Brain pericyte (primary cell): ENCODE measurements at places on chromosomes 11 and 22.

GRCh38 chr11:18633256-18634139, 644 bp downstream of the SPTY2D1 start:
- no peak for DNase-seq

- no peak for DNase-seq
Observed at GRCh38 chr11:110295531-110296225, 736 bp downstream of the RDX start.

- DNase-seq, result no peak
Observed at GRCh38 chr22:30121960-30122359, 41.7 kb downstream of the HORMAD2 start.

DNA sequence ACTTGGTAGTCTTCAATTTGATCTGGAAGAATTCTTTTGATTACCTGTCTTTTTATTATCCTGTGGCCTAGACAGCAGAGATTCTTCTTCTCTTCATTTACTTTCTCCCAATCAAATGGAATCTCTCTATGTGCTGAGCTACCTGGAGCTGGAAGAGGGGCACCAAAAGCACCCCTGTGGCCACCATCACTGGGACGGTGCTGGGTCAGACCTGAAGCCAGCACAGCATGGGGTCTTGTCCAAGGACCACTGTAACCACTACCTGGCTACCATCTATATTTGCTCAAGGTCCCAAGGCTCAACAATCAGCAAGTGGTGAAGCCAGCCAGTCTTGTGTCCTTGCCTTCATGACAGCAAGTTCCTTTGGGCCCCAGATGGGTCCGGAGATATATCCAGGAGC, 186.6 kb downstream of the JRKL start:
- no peak for DNase-seq

DNA sequence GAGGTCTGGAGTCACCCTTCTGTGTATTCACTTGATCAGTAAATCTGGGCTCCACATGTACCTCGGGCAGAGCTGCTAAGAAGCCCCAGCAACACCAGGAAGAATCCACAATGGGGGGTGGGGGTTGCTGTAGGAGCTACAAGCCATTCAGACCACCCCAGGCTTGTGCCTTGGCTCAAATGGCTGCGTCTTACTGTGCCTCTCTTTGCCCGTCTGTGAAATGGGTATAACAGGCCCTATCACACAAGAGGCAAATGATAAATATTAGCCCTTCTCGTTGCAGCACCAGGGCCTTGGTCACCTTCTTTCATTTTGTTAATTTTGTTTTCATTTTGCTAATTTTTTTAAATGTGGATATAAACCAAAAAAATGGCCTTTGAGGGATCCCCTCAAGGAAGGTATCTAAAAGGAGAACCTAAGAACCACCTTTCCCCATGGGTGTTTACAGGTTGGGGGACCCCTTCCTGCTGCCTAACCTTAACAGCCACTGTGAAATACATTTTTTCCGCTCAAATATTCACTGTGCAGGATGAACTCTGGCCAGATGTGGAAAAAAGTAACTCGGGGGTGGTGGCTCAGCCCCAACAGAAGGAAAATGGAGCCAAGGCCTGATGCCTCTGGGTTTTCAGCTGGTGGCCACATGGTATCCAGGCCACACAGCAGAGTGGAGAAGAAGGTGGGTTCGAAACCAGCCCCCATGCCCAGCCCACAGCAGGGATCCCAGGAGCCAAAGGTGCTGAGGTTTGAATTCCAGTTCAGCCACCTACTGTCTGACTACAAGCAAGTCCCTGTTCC, 284.0 kb downstream of the MN1 start:
- no peak for DNase-seq

- DNase-seq, result no peak
Observed at GRCh38 chr11:17150521-17150920, 57.3 kb downstream of the PIK3C2A start.

DNA sequence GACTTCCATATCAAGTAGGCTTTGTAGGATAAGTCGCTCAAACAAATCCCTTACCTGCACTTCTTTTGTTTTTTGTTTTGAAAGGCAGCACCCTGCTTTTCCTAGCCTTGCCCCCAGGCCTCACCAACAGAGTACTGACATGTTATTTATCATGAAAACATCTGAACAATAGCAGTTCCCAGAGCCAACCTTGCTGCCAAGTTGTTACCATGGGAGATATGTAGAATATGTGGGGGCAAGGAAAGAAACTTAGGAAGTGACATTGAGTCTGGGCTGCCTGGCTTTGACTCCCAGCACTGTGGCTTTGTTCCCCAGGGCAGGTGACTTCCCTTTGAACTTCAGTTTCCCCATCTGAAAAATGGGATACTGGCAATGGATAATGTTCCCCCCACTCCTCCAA, 53.4 kb upstream of the CRYBB3 start:
- DNase-seq, result no peak

DNA sequence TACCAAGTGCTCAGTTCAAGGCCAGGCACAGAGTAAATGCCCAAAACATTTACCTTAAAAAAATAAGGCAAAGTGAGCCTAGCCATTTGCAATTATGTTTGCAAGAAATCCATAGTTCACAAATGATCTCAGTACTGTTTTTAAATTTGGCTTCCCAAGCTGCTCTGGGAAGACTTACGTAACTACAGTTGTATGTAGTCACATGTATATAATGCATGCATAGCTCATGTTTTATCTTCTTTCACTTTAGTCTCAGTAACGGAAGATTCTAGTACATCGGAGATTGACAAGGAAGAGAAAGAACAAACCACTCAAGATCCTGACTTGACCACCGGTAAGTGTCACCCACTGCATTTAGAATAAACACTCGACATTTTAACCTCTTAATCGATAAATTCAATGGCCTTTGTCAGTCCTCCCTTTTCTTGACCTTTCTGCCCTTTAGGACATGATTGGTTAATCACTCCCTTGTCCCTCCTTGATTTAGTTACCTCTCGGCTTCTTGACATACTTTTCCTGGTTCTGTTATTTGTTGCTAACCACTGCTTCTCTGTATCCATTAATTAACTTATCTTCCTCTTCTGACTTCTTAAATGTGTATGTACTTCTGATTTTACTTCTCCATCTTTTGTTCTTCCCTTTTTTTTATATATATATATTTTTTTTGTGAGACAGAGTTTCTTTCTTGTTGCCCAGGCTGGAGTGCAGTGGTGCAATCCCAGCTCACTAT, 18.0 kb upstream of the JHY start:
- DNase-seq, result no peak

DNA sequence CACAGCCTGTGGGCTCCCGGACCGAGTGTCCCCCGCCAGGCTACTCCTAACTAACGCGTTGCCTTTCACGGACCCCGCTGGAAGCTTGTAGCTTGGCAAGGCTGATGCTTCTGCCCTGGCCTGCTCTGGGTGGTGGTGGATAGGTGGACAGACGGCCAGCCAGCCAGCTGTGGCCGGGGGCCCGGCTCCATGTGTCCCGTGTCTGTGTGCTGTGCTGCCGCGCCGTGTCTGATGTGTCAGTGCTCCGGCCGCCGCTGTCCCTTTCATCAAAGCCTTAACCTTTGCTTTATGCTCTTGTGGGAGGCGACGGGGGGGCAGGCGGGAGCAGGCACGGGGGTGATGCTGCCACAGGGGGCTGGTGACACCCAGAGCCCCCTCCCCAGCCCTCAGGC, 5.0 kb downstream of the CCDC188 start:
- no peak for DNase-seq

- no peak for DNase-seq
Observed at GRCh38 chr11:71433648-71434450, 14.3 kb downstream of the DHCR7 start.

DNA sequence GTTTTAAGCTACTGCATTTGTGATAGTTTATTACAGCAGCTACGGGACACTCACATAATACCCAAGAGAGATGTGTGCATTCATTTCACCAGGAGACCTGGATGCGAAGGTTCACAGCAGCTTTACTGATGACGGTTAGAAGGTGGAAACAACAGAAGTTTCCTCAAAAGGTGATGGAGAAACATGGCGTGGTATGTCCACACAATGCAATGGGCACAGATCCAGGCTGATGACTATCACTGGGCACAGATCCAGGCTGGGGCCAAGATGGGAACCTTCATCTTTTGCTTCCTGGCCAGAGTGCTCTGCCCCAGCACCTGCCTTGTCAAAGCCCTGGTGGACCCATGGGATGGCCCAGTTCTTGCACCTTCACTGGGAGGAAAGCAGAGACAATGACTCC, 30.6 kb upstream of the RFPL3 start:
- no peak for DNase-seq

GRCh38 chr22:30876915-30877553, 91.5 kb downstream of the MORC2 start:
- no peak for DNase-seq

- DNase-seq, result no peak
Observed at GRCh38 chr11:76628408-76628947, 42.1 kb downstream of the LRRC32 start.

DNA sequence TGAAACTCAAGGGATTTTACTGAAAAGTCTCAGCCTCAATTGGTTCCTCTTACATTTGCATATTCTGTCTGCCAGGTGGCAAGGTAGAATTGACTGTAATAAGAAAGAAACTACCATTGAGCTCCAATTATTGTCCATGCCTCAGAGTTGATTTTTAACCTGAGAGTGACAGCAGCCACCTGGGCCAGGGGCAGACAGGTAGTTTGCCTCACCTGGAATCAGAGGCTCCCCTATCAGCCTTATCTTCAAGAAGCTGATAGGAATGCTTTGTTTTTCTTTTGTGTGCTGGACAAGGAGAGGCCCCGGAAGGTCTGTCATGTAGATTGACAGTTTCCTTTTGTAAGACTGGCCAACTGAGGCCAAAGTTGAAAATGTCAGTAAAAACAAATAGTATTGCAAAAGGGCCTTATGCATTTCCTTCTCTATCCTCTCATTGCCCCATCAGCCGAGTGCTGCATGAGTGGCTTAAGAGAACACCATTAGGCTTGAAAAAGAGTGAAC, 34.1 kb downstream of the CD44 start:
- no peak for DNase-seq

DNA sequence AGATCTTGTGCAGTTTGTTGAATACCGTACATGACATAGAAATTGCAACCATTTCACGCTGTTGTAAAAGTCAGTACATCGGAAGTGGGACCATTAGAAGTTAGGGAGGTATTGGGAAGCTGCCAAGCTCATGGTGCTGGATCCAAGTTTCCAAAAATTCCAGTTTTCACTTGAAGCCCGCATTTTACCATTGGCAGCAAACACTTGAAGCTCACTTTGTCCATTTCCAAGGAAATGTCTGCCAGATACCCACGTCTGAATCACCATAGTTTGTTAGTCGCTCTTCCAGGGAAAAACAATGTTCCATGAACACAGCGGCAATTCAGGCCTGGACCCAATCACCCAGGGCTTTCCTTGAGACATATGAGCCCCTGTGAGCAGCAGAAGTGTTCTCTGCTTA, 22.6 kb upstream of the PARVB start:
- no peak for DNase-seq

GRCh38 chr11:95891423-95892170, 32.3 kb downstream of the MTMR2 start:
- no peak for DNase-seq

GRCh38 chr11:59954219-59954847, 9.5 kb upstream of the OOSP4A start:
- DNase-seq, result no peak

- no peak for DNase-seq
Observed at GRCh38 chr11:94638301-94638901, 71.2 kb downstream of the PIWIL4 start.

- DNase-seq, result no peak
Observed at GRCh38 chr11:122743949-122744348, 88.4 kb downstream of the UBASH3B start.

DNA sequence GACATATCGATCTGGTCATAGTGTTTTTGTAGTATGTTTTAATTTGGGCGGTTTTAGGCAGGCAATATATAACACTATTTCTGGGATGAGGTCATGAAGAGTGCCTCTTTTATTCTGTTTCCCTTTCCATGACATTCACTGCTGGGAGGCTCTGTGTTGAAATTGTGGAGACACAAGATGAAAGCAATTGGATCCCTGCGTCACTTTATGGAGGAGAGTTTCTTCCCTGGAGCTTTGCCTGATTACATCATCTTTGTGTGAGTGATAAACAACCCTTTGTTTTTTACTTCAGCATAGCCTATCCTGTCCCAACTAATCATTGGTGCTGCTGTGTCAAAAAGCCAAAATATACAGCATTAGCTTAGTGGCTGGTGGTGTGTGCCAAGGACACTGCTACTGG, 48.6 kb downstream of the PARVG start:
- DNase-seq, result no peak

- no peak for DNase-seq
Observed at GRCh38 chr11:84128840-84129239, 842.7 kb upstream of the CCDC90B start.

DNA sequence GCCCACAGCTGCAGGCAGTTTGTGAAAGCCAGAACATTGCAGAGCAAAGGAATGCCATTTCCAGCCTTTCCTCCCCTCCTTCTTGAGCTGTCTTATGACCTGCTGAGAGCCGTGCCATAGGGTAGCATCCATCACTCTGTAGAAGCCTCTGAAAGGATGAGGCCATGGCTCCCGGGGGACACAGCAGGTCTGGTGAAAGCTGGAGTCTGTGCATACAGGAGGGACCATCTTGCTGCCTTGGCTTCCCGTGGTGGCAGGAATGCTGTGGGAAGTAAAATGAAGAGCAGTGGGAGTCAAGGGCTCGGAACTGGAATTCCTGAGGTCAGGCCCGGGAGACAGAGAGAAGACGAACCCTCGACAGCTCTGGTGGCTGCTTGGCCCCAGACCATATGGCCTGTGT, 30.9 kb downstream of the ANO1 start:
- DNase-seq, result peak; percentile 53

DNA sequence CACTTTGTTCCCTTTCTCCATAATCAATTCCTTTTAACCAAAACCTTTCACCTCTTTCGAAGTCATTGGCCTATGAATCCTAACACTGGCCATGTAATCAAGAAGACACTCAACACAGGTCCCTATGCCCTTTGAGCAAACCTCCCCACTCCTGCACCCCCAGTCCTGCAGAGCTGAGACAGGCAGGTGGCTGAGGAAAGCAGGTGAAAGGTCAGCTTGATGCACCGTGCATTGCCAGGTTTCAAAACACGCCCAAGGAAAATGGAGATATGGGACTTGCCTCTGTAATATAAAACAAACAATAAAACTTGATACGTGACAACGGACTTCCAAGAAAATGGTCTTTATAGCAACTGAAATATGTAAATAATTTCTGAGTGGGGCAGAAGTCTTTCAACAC, 10.6 kb downstream of the CPT1A start:
- no peak for DNase-seq
